Fibroblast of skin of left biceps (primary cell): ENCODE measurements at places on chromosomes 5 and 9.
A peak's percentile ranks its signal among the peaks of the same experiment; 100 is the strongest.

- no peak for DNase-seq
Observed at GRCh38 chr5:77380636-77381035, 111.5 kb downstream of the WDR41 start.

DNA sequence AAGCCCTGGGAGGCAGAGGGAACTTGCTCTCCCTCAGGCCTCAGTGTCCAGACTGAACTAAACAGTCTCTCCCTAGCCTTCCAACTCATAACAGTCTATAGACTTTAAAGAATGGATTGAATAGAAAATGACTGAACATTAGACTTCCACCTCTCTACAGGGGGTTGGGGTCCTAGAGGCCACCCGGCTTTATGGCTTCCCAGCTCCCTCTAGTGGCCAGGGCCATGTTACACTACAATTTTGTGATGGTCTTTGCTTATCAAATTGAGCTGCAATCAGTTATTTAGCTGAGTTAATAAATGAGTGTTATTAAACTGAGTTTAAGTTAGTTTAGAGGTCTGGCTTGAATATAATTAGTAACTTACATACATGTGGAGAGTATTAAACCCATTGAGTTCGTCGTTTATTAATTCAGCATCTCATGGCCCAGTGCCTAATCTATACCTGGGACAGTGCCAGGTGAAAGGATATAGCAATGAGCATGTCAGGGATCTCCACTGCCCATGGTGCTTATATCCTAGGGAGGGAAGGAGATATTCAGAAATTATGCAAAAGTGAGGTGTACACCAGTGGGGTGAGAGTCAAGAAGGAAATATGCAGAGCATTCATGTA, 105.2 kb downstream of the SH3TC2 start:
- no peak for DNase-seq

GRCh38 chr5:29498860-29499259, 1694.6 kb upstream of the CDH6 start:
- DNase-seq = no peak

DNA sequence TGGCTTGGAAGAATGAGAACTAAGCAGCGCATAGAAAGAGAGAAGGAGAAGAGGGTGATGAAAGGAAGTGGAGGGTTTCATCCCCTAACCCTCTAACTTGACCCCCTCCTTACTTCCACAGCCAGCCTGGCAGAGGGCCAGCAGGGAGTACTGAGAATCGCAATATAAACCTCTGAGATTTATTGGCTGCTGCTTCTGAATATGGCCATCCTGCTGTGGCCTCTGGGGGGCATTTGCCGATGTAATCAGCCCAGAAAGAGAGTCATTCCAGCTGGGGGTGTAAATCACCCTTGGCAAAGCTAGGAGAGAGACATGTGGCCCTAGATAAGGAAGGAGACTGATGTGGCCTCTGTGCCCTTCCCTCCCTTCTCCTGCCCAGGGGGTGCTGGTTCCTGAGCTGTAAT, 960 bp upstream of the GFRA3 start:
- no peak for DNase-seq

- DNase-seq = no peak
Observed at GRCh38 chr5:171312129-171312974, 3.3 kb downstream of the TLX3 start.

DNA sequence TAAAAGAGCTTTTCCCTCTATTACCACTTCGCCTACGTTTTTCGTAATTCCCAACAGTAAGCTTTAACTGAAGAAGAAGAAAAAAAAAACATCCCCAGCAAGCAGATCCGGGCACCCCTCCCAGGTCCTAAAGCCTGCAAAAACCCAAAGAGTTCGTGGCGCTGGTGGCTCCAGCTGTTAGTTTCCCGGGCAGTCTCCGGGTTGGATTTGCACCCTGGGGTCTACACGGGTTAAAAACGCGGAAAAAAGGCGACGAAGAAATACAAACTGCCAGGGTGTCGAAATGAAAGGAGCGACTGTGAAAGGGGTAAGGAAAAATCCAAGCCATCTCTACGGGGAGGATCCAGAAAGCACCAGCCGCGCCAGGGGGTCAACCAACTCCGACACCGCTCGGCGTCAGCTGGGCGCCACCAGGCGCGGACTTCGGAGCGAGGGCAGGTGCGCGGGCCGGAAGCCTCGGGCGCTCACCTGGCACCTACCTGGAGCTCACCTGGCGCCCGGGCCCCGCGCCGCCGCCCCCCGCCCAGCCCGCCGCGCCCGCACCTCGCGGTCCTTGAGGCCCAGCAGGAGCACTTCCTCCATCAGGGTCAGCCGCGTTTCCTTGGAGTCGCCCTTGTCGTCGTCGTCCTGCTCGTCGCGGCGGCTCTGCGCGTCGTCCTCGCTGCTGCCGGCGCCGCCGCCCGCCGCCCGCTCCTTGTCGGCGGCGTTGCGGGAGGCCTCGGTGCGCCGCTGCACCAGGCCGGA, 680 bp downstream of the GOLPH3 start:
- DNase-seq = no peak

DNA sequence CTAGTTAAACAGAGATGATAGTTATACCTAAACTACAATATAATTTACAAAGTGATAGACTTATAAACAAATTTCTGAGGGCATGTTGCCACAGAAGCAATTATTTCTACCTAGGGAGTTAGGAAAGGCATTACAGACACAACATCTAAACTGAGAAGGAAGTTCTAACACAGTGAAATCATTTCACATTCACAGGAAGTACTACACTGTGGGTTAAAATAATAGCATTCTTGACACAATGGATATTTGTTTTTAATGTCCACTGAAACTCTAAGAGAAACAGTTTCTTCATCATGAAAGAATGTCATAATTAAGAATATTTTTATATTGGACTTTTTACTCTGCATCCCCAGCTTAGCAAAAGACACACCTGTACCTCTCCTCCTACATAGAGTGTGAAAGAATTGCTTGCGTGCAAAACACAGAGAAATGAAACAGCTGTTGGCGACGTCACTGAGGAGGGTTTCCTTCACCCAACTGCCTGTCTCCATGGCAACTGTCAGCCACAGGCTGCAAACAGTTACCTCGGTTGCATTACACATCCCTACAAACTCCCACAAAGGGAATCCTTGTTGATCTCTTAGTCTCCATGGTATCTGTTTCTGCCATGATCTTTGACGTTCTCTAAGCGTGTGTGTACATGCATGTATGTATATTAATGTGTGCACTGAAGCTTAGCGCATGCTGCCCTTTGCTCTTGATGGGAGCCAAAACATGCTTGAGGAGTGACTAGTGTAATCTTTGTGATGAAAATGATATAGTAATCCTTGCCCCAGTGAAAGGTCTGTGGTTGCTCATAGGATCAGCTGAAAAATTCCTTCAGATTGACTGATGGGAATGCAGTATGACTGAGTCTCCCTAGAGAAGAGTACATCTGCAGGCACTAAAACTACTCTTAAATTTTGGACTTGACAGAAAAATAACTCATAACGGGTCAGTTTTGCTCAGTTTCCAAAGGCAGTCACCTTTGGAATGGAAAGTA, 168.5 kb downstream of the ACTL7B start:
- peak; percentile 83 for DNase-seq

DNA sequence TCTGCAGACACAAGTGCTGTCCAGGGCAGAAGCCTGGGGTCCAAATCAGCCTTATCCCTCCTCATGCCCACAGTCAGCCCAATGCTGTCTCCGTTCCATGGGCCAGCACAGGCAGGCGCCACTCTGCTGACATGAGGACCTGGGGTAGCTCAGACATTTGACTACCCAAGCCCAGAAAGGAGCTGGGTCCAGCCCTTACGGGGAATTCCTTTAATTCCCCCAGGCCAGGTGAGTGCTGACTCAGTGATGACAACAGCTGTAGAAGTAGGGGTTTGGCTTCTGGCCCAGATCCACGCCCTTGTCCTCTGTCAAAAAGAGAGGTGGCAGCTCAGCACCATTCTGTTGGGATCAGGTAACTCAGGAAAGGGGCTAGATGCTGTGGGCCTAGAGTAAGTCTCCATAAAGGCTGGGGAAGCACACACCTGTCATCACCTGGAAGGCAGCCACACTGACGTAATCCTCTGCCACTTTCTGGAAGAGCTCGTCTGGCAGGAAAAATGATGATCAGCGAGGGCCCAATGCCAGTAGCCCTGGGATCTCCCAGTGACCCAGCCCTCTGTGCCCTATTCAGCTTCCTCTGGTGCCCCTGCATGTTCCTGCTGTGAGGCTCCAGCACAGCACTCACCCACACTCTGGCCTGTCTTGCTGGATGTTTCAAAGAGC, 1.9 kb downstream of the RAB24 start:
- DNase-seq = no peak

- no peak for DNase-seq
Observed at GRCh38 chr5:136062366-136063274, 33.8 kb downstream of the TGFBI start.

DNA sequence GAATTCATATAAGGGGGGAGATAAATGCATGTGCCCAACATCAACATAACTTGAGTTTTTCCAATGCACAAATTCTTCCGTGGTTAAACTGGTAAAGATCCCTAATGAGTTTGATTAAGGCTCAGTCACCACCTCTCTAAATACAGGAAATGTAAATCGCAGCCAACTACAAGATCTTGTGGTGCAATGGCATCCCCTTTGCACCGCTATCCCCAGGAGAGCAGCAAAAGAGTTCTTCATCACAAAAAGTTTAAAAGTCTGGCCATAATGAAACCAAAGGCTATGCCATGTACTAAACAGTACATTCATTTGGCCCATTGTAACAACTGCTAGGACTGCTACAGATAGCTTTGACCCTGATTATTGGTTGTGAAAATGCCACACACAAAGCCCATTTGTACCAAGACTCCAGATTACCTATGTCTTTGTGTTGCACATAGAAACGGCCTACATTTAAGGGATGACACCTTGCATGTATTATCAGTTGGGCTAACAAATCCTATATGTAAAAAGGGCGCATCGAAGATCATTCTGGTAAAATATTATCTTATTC, 44.5 kb downstream of the ZNF608 start:
- DNase-seq = no peak

DNA sequence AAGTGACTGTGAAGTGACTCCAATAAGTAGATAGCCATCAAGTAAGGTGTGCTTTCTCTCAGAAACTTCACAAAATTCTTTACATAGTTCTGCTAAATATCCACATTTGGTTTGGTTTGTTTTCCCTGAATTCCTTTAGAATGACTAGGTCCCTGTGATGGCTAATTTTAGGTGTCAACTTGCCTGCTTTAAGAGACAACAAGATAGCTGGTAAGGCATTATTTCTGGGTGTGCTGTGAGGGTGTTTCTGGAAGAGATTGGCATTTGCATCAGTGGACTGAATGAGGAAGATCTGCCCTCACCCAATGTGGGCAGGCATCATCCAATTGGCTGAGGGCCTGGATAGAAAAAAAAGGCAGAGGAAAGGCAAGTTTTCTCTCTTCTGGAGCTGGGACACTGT, 8.3 kb upstream of the PTBP3 start:
- peak; percentile 48 for DNase-seq

- DNase-seq = no peak
Observed at GRCh38 chr5:120368923-120369715, 95.0 kb upstream of the PRR16 start.

- no peak for DNase-seq
Observed at GRCh38 chr9:105441616-105442160, 6.1 kb upstream of the FSD1L start.

DNA sequence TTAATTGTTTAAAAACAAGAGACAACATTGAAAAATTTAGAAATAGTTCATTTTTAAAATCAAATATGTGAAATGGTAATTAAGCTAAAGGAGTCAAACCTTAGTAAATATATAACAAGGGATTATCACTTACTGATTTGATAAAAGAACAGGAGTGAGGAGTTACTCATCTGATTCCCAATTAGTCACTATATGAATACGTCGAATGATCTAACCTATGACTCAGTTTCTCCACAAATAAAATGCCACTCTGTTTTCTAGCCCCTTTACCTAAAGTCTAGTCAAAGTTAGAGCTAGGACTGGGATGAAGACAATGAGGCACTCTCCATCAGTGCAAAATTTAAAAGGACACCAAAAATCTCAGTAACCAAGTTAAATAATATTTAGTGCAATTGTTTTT, 70.4 kb upstream of the RASEF start:
- no peak for DNase-seq

GRCh38 chr9:71768388-71769174, at the start of gene CEMIP2:
CEMIP2 (minus strand) TSS chr9:71768513; CDS start chr9:71750373, 18,140 bp downstream.
- DNase-seq = peak; percentile 80

GRCh38 chr5:97449172-97449571, 266.1 kb upstream of the RIOK2 start:
- DNase-seq = no peak

DNA sequence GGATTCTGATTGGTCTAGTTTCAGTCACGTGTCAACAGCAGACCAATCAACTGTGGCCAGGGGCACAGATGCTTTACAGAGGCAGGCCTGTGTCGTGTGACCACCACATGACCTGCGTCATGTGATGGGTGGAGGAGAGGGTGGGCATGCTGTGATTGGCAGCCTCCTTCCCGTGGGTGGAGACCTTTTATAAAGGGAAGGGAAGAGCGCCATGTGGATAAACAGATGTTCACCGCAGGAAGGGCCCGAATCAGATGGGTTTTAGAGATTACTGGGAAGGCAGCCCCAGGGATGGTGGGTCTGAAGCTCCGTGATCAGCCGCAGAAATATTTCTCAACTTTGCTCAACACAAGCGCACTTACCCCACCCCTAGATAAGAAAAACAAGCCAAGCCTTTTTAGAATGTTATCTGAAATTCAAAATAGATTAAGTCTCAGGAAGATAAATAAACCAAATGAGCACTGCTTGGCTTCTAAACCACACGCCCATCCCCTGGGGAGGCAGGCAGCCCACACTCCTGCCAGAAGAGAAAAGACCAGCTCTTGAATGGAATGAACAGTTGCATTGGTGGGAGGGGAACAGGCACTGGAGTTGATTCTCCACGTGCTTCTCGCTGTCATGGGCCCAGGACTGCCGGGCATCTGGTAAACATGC, 43.6 kb downstream of the ROPN1L start:
- DNase-seq = peak; percentile 59

DNA sequence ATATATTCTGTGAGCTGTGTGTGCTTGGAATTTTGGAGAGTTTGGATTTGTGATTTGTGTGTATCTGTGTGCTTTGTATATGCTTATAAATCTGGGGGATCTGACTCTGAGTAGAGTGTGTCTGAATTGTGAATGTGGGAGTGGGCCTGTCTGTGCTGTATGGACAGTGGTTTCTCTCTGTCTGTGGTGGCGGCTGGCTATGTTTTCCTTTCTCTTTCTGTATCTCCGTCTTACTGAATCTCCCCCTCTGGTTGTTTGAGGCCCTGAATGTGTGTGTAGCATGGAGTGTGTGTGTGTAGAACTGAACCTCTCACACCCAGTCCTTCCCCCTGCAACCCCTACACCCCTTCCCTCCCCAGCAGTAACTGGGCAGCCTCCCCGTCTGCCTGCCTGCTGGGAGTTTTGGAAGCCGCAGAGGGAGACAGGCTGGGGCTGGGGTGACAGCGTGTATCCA, 4.7 kb downstream of the CXXC5 start:
- DNase-seq = no peak

GRCh38 chr5:155402927-155403640, 389.5 kb downstream of the KIF4B start:
- DNase-seq = no peak

- no peak for DNase-seq
Observed at GRCh38 chr9:75242426-75242825, 154.1 kb downstream of the OSTF1 start.

- DNase-seq = no peak
Observed at GRCh38 chr5:33231214-33231710, 209.5 kb upstream of the TARS1 start.
